NCI-H774 (cell line): ENCODE measurements at places on chromosomes 16 and 17.
A peak's percentile ranks its signal among the peaks of the same experiment; 100 is the strongest.

GRCh38 chr17:3723556-3724377 is at the start of gene HASPIN:
Gene HASPIN, plus strand, starts transcription at chr17:3723903. Its CDS starts 33 bp downstream, at chr17:3723936.
- peak; percentile 71 for DNase-seq

DNA sequence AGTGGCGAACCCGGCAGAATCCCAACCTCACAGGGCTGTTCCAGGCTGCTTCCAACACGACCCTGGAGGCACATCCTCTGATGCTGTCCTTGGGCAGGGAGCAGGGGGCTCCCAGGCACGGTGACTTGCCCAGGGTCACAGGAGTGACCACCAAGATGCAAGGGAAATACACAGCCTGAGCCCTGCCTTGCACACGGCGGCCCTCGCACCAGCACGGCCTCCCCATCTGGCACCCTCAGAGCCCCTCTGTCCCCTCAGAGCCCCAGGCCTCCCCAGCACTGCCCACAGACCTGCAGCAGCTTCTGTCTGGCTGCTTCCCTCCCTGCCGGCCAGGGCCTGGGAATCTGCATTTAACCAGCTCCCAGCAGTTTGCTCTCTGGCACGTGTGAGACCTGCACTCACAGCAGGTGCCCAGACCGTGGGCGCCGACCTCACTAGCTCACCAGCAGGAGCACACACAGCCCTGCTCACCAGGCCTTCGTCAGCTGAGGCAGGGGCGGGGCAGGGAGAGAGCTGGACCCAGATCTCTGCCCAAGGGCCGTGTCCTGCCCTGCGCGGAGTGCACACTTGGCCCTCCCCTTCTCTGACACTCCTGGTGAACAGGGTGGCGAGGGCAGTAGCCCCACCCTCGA is 29.7 kb upstream of the ZC3H18 start:
- no peak for DNase-seq

DNA sequence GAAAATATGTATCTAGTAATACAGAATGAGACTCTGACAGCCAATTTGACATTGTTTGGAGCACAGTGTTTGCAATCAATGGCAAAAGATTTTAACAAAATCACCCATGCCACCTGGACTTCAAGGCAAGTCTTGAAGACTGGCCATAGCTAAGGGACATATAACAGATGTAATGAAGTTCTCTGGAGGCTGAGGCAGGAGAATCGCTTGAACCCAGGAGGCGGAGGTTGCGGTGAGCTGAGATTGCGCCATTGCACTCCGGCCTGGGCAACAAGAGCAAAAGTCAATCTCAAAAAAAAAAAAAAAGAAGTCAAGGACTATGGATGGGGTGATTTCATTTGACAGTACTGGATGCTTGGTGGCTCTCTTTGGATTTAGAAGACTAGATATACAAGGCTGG is 5.6 kb upstream of the BPTF start:
- no peak for DNase-seq

DNA sequence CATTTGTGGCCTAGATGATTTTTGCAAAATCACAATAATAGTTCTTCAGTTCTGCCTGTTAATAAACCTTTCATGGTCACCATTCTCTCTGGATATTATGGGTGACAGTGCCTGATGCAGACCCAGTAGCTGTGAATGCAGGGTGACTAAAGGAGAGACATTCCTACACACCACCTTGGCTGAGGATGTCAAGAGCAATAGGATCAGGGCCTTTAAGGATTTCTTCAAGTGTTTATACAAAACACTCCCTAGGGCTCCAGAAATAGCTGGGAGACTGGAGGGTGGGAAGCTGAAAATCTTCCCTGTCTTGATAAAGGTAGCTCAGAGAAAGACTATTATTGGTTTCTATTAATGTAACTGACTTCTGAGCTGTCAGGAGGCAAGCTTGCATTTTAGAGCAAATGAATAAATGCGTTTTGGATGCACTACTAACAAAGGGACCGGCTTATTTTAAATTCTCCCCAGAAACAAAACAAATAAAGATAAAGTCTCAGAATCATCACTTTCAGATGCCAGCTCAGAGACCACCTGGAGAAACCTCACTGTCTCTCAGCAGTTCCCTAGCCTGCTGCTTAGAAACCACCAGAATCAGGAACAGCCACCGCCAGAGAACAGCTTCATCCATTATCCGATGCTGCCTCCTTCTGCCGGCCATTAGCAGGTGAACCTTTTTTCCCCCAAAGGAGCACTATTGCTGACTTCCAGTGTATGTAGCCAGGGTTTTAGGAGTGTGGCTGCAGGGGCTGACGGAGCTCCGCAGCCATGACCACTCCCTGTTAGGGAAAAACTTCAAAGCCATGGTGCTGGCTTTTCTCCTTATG is 171.4 kb upstream of the DYNLRB2 start:
- DNase-seq = no peak

DNA sequence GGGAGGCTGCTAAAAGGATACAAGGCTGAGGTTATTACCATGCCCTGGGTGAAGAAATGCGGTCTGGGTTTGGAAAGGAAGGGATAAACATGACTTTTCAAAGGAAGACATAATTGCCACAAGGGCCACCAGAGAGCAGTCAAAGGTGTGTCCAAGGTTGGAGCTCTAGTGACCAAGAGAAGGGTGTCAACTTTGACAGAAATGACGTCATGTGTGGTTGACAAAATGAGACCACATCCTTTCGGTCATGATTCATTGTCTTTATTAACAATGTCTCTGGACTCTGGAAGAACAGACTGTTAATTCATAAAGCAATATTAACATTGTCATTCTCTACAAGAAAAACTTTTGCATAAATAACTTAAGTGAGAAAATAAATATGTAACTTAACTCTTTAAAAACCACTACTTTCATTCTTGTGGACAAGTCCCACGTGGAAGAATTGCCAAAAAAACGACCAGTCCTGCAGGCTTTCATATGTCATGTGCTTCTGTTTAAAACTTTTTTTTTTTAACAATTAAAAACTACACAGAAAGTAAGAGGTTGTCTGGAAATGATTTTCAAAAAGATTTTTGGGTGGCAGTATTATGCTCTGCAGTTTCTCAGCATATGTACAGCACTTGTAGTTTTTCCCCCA is 5.0 kb downstream of the SOST start:
- no peak for DNase-seq

DNA sequence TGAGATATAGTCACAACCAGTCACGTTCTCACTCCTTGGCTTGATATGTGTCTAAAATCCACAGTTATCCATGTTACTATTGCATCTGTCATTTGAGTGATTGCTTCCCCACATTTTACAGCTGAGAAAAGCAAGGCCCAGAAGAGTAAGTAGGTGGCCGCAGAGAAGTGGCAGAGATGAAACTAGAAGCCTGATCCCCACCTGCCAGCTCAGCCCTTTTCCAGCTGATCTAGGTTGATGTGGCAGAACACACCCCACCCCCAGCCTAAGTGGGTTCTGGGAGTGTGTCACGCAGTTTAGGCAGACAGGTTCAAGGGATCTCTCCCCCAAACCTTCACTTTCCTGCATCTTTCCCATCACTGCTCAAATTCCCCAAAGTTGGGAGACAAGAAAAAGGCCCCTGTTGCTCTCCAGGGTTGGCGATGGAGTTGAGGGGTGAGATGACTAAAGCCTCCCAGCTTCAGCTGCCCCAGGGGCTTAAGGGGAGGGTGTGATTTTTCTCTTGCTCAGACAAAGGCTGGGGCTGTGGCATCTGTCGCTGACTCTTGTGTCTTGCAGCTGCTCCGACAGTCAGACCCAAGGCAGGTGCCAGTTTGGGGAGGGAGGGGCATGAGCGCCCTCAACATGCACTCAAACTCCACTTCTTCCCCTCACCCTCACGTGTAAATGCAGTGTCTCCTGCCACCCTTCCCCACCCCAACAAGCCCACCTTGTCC is 48.9 kb upstream of the LHX1 start:
- peak; percentile 64 for DNase-seq

DNA sequence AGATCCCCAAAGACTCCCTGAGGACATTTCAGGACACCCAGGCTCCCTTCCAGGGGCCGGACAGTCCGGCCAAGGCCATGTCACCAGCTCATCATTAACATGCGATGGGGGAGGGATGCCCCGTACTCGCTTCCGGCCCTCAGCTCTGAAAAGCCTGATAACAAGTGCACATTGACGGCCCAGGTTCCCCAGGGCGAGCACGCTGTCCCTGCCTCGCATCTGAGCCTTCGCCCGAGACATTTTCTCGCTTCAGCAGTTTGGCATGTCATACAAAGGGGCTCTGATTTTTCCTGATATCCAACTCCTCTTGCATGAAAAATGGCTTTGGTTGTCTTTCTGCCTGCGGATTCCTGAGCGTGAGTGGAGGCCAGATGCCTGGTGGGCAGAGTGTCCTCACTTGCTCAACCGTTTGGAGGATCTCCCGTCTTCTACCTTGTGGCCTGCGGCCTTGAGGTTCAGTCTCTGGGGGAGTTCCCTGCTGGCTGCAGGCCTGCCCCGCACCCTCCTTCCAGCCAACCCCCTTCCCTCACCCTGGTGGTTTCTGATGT is 14.1 kb downstream of the CACNG4 start:
- DNase-seq = no peak

DNA sequence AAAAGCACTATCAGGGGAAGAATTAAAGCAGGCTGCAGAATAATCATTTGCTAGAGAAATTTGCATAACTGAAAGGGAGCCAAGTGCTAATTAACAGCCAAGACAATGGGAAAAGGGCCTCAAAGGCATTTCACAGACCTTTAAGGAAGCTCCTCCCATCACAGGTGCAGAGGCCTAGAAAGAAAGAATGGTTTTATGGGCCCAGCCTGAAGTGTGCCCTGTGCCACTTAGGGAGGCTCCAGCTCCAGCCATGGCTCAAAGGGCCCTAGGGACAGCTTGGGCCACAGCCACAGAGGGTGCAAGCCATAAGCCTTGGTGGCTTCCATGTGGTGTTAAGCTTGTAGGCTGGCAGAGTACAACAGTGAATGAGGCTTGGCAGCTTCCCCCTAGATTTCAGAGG is 50.1 kb downstream of the RNF112 start:
- DNase-seq = no peak

DNA sequence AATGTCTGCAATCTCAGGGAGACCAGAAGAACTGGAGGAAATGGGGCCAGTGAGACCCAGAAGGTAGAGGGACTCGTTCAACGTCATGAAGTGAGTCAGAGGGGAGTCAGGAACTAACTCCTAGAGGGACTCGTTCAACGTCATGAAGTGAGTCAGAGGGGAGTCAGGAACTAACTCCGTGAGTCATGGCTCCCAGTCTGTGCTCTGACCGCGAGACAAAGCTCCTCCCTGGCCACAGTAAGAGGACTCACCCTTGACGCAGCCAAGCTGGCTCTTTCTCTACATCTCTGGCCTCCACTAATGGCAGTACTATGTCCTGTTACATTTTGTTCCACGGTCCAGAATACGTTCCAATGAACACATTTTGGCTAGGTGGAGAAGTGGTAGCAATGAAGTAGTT is 902.5 kb downstream of the KCNJ2 start:
- DNase-seq = no peak
